Right atrium auricular region (tissue), 2 donors: ENCODE measurements at places on chromosomes 6 and 20. TPM values are rescaled to one million over a fixed set of nuclear protein-coding genes. Genes with fewer than 3 reads are reported as not detected.

Gene DACT2
- total RNA-seq, result 1.5 TPM

Gene RNF217
- total RNA-seq, result 14.1 TPM

Gene SPDEF
- 0.31 TPM for total RNA-seq

Gene CCDC170
- total RNA-seq, result 0.20 TPM
